ENCODE measurements at places on chromosomes 7 and 10. TPM values are rescaled to one million over a fixed set of nuclear protein-coding genes. Genes with fewer than 3 reads are reported as not detected.

Gene PON1
- not detected for total RNA-seq

Gene NDUFB2
- total RNA-seq = 368 TPM

Gene SRI
- 57.3 TPM for total RNA-seq

Gene MYH16
- not detected for total RNA-seq

Gene PDK4
- 48.6 TPM for total RNA-seq

Gene TDRD1
- total RNA-seq = 1.6 TPM

Gene ASB10
- 4.9 TPM for total RNA-seq

Gene BTBD16
- total RNA-seq = 0.41 TPM

Gene ZNF804B
- not detected for total RNA-seq

Gene SUN3
- total RNA-seq = not detected

Gene C7orf33
- not detected for total RNA-seq

Gene EVX1
- not detected for total RNA-seq

Gene SOSTDC1
- 21.8 TPM for total RNA-seq

Gene RPEL1
- total RNA-seq = not detected

Gene IDI2
- not detected for total RNA-seq

Gene IKZF1
- 6.1 TPM for total RNA-seq

Gene GIMAP2
- 14.8 TPM for total RNA-seq

Gene VWDE
- 3.1 TPM for total RNA-seq

Gene UNCX
- not detected for total RNA-seq

All from tongue (tissue), 3 donors.